ENCODE measurements at places on chromosomes 6 and 20.

DNA sequence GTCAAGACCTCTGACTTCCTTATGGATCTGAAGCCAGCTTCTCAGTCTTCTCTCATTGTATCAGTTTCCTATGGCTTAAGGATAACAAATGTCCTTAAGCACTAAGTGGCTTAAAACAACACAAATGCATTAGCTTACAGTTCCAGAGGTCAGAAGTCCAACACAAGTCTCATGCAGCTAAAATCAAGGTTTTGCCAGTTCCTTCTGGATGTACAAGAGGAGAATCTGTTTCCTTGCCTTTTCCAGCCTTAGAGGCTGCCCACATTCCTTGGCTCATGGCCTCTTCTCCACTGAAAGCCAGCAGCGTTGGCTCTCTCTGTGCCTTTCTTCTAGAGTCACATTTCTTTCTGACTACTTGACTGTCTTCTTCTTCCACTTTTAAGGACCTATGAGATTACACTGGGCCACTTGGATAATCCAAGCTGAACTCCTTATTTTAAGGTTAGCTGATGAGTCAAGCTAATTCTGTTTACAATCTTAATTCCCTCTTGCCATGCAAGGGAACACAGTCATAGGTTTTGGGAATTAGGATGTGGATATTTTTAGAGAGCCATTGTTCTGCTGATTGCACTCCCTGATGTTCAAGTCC, 179.0 kb downstream of the BCAS1 start:
- no peak for DNase-seq

DNA sequence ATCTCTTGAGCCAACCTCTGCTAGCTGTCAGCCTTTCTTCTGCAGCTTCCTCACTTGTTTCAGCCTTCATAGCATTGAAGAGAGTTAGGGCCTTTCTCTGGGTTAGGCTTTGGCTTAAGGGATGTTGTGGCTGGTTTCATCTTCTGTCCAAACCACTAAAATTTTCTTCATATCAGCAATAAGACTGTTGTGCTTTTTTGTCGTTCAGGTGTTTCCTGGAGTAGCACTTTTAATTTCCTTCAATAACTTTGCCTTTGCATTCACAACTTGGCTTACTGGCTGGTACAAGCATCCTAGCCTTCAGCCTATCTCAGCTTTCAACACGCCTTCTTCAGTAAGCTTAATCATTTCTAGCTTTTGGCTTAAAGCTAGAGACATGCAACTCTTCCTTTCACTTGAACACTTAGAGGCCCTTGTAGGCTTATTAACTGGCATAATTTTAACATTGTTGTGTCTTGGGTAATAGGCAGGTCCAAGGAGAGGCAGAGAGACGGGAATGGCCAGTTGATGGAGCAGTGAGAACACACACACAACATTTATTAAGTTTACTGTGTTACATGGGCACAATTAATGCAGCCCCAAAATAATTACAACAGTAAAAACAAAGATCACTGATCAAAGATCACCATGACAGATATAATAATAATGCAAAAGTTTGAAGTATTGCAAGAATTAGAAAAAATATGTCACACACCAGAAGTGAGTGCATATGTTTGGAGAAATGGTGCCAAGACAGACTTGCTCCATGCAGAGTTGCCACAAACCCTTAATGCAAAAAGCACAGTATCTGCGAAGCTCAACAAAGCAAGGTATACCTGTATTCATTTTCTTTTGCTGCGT, 98.6 kb downstream of the HIVEP1 start:
- no peak for DNase-seq

DNA sequence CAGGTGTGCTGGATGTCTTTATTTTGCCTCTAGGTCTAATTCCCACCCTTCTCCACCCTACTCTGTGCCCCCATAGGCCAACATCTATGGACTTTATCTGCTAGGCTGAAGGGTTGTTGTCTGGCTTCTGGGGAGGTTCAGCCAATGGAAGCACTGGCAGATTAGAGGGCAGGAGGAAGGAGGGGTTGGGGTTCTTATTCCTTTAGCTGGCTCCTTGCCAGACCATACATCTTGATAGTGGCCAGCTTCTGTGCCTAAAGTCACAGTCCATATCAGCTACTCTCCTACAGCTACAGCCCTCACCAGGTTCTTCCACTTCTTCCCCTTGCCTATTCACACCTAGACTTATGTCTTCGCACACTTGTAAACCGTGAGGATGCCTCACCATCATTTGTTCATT, 41.1 kb downstream of the ROS1 start:
- DNase-seq, result no peak

DNA sequence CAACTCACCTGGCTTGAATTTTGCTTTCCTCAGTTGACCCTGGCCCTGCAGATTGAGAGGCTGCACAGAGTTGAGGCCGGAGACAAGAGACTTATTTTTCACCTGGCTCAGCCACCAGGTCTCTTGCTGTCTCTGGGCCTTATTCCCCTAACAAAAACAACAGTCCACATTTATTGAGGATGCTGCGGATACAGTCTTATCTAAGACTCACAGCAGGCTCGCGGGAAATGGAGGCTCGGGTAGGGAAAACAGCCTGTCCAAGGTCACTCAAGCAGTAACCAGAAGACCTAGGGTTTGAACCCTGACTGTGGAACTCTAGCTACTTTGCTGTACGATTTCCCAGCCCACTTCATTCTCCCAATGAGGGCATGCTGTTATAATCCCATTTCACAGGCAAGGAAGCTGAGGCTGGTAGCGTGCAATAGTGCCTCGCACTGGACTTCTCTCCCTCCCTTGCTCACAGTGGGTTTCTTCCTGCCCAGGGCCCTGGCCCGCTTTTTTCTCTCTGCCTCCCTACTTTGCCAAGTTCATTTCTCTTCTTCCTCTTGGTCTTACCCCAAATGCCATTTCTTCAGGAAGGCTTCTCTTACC, 57.7 kb downstream of the RBM38 start:
- DNase-seq, result no peak

- no peak for DNase-seq
These were observed 21.6 kb downstream of the MGME1 start for GRCh38 chr20:17990278-17990972.
